GM23248 (cell line): ENCODE measurements at places on chromosomes 6 and 20. TPM values are rescaled to one million over a fixed set of nuclear protein-coding genes. Genes with fewer than 3 reads are reported as not detected.

Gene SRSF12
- under 0.01 and 0.65 TPM in 2 replicates for total RNA-seq

Gene GDAP1L1
- total RNA-seq: not detected in 2 replicates

- no peaks in the 10 kb centered on the region for H3K27me3 ChIP-seq
- H3K4me3 ChIP-seq: no peak overlapping the region
- no peak overlapping the region for H3K27ac ChIP-seq
- no peaks in the 10 kb centered on the region for H3K36me3 ChIP-seq
- DNase-seq: peak; percentile 67
Observed at GRCh38 chr6:167898673-167899311, 72.1 kb downstream of the AFDN start.

Gene CD93
- total RNA-seq: not detected in 2 replicates

DNA sequence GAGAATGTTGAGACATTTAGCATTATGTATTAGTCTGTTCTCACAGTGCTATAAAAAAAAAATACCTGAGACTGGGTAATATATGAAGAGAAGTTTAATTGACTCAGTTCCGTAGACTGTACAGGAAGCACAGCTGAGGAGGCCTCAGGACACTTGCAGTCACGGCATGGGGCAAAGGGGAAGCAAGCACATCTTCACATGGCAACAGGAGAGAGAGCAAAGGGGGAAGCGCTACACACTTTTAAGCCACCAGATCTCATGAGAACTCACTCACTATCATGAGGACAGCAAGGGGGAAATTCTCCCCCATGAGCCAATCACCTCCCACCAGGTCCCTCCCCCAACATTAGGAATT is 26.8 kb upstream of the TFAP2A start:
- peak overlapping the region; percentile 47 for H3K4me3 ChIP-seq
- no peaks in the 10 kb centered on the region for H3K36me3 ChIP-seq
- peak overlapping the region; percentile 85 for H3K27ac ChIP-seq
- no peaks in the 10 kb centered on the region for H3K27me3 ChIP-seq
- no peak for DNase-seq
